Activated CD4-positive, CD25-positive, alpha-beta regulatory T cell (primary cell): ENCODE measurements at places on chromosomes 1 and 21.

GRCh38 chr1:10429868-10430215 lies 391 bp upstream of the CENPS start:
- DNase-seq, result no peak

GRCh38 chr1:13604721-13605120 lies 21.1 kb downstream of the PDPN start:
- DNase-seq, result no peak

GRCh38 chr1:82090104-82090503 lies 289.4 kb downstream of the ADGRL2 start:
- DNase-seq, result no peak

GRCh38 chr1:40312238-40313205 lies 4.6 kb downstream of the COL9A2 start:
- DNase-seq, result no peak

DNA sequence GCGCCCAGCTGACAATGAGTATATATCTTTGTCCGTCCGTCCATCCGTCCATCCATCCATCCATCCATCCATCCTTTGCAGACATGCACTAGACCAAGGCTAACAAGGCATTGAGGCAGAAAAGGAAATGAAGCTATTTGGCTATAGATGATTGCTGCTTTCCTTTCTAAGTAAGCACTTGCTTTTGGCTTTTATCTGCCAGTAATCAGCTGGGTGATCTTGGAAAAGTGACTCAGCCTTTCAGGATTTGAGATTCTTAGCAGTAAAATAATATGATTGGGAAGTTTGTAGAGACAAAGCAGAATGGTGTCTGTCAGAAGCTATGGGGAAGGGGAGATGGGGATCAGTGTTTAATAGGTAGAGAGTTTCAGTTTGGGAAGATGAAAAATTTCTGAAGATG lies 22.7 kb downstream of the ZFYVE9 start:
- DNase-seq, result no peak

- no peak for DNase-seq
These were observed 6.9 kb downstream of the PTPRF start for GRCh38 chr1:43537423-43538142.

GRCh38 chr1:91031081-91031480 lies 9.2 kb upstream of the ZNF644 start:
- DNase-seq, result no peak

DNA sequence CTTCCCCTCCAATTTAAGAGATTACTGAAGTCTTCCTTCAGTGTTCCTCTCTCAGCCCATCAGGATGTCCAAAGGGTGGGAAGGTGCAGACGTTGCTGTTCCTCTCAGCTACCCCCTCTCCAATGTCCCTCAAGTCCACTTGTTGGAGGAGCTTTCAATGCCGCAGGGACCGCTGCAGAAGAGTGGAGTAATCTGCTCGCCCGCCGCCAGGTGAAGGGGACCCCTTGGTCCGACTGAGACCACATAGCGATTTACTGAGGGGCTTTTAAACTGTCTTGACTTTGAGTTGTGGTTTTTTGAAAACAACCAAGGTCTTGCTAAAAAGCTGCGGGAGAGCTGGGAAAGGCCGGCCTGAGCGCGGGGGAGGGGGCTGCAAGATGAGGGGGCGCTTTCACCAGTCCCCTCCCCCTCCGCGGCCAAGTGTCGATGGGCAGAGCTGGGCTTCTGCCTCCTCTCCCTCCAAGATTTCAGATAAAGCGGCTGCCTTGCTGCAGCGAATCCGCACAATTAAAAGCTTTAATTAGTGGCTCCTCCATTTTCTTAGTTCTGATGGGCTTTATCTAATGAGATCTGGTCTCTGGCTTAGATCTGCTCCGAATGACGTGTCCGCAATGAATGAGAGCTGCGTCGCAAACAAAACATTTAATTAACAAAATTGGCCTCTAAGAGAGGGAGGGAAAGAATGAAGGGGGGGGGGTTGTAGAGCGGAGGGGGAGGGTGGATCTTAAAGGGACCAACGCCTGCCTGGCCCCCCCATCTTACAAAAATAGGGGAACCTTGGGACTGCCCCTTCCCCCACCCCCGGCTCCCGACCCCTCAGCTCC lies 5.9 kb downstream of the LMO4 start:
- DNase-seq, result no peak

- no peak for DNase-seq
These were observed 61.7 kb upstream of the DNAJC6 start for GRCh38 chr1:65247419-65248359.

- DNase-seq, result no peak
These were observed 28.9 kb upstream of the BTG2 start for GRCh38 chr1:203276408-203276807.
